ENCODE measurements at places on chromosomes 2 and 18. TPM values are rescaled to one million over a fixed set of nuclear protein-coding genes. Genes with fewer than 3 reads are reported as not detected.

Gene DTNA
- total RNA-seq = 1.7 TPM

Gene LBX2
- total RNA-seq = 0.57 TPM

Gene NOL4
- total RNA-seq = not detected

Gene RBM44
- total RNA-seq = 0.08 TPM

- DNase-seq = no peak
- peaks cover 12% of the 10 kb centered on the region for H3K27me3 ChIP-seq
- H3K27ac ChIP-seq = no peak overlapping the region
- H3K4me1 ChIP-seq = no peaks in the 10 kb centered on the region
- H3K4me3 ChIP-seq = no peak overlapping the region
- H3K36me3 ChIP-seq = no peaks in the 10 kb centered on the region
Observed at GRCh38 chr18:3520230-3521085, 70.5 kb downstream of the TGIF1 start.

GRCh38 chr2:102773149-102773705 lies 11.4 kb downstream of the TMEM182 start:
- no peak overlapping the region for H3K4me3 ChIP-seq
- H3K27ac ChIP-seq = no peak overlapping the region
- no peaks in the 10 kb centered on the region for H3K4me1 ChIP-seq
- no peaks in the 10 kb centered on the region for H3K27me3 ChIP-seq
- DNase-seq = no peak
- H3K36me3 ChIP-seq = no peaks in the 10 kb centered on the region

DNA sequence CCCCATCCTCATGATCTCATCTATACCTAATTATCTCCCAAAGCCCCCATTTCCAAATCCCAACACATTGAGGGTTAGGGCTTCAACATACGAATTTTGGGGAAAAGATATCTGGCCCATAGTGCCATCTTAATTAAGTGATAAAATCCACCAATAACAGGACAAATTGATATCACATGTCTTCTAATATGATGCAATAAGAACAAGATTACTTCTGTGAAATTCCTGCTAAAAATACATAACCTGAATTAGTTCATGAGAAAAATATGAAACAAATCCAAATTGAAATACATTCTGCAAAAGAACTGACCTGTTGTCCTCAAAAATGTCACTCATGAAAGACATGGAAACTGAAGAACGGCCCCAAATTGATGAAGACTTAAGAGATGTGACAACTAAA lies 28.8 kb downstream of the FOXI3 start:
- no peak for DNase-seq
- H3K36me3 ChIP-seq = no peaks in the 10 kb centered on the region
- H3K4me3 ChIP-seq = no peak overlapping the region
- H3K27ac ChIP-seq = no peak overlapping the region

GRCh38 chr18:35508746-35509338 lies 11.1 kb upstream of the INO80C start:
- no peaks in the 10 kb centered on the region for H3K27me3 ChIP-seq
- no peak for DNase-seq
- H3K4me1 ChIP-seq = peaks cover 24% of the 10 kb centered on the region
- no peak overlapping the region for H3K27ac ChIP-seq
- no peaks in the 10 kb centered on the region for H3K36me3 ChIP-seq

DNA sequence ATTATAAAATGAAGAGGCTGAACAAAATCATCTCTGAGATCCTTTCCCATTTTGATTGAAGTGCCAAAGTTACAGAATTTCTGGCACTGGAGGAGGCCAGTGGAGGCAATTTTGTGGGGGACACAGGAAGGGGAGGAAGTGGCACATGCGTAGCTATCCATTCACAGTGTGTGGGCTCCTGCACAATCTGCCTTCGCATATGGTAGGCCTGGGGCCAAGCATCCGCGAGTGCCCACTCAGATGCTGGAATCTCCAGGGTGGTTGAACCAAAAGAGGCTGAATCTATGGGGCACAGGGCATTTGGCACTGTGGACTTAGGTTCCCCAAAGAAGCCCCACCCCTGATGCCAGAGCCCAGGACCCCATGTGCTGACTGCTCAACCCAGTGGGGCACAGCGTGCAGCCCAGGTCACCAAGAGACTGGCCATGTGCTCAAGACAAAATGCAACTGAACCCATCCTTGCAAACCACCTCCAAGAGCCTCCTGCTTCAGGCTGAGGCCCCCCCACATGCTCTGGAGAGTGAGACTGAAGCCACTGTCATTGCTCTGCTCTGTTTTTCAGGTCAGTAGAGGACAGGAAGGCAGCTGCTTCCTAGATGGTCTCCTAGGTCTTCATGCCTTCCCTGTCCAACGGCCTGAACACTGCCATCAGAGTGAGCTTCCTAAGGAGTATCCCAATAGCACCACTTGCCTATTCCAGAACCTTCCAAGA lies 28.5 kb downstream of the ST8SIA5 start:
- DNase-seq = no peak
- H3K27me3 ChIP-seq = no peaks in the 10 kb centered on the region
- H3K4me1 ChIP-seq = no peaks in the 10 kb centered on the region
- no peak overlapping the region for H3K4me3 ChIP-seq

DNA sequence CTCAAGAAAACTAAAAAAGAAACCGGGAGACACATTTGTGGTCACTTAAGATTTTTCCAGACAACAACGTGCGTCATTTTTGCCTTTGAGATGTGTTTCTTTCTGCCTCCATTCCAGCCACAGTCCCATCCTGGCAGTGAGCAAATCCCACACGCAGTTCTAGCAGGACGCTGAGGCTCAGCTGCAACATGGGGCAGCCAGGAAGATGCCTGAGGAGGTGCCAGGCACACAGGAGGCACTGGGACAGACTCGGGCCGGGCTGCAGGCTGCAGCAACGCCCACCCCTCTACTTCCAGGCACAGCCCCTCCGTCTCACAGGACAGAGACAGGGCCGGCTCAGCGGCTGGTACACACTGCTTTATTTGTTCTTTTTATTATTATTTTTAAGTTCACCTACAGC lies 13.1 kb downstream of the KLF11 start:
- H3K27ac ChIP-seq = no peak overlapping the region
- H3K36me3 ChIP-seq = no peaks in the 10 kb centered on the region
- DNase-seq = no peak

GRCh38 chr18:59639136-59639535 lies 58.1 kb downstream of the CCBE1 start:
- no peaks in the 10 kb centered on the region for H3K36me3 ChIP-seq
- DNase-seq = no peak
- H3K27me3 ChIP-seq = no peaks in the 10 kb centered on the region
- H3K4me1 ChIP-seq = no peaks in the 10 kb centered on the region
- no peak overlapping the region for H3K4me3 ChIP-seq

DNA sequence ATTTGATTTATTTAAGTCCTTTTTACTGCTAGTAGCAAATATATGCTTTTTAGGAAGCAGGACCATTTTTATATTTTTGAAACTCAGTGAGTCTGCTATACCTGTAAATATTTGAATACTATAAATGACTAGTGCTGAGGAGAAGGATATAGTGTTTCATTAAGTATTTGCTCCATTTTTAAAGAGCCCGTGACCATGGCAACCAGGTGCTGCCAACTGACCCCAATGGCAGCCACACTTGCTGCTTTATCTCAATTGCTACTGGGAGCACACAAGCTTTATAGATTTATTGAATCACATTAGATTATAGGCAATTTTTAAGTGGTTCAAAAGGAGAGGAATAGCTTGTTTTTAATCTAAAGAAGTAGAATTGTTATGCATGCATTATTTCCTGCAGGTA lies 142.0 kb downstream of the SCG2 start:
- H3K4me1 ChIP-seq = peaks cover 8% of the 10 kb centered on the region
- H3K27ac ChIP-seq = no peak overlapping the region
- no peak for DNase-seq
- H3K36me3 ChIP-seq = no peaks in the 10 kb centered on the region

DNA sequence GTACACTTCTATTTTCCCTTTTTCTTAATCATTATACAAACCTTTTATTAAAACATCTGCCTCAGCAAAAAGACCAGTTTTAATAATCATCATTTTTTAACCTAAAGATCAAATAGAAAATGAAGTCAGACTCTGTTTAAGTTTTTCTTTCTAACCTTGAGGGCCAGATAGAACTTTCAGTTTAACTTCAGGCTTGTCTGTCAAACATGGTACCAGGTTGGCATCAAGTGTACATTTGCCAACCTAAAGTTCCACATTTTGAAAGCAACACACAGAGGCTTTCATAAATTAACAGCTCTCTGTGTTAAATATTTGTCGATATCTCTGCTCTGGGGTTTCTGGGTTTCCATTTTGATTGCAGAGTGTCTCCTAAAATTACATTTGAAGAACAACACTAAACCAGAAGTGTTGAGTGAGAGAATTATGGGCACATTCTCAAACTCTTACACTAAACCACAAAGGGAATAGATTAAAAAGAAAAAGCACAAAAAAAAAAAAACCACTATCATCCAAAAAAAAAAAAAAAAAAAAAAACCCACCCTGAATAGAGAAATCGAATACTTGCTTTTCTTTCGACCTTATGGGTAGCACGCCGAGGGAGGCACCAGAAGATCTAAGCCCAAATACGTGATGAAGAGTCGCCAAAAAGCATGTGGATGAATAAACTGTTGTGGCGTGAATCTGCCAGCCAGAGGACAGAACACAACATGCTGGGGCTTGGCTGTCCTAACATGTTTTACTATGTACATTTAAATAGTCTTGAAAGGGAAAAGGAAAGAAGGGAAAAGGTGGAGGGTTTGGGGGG lies 166.2 kb downstream of the TCF4 start:
- H3K27ac ChIP-seq = peak overlapping the region; percentile 88
- H3K27me3 ChIP-seq = no peaks in the 10 kb centered on the region
- no peak for DNase-seq
- H3K36me3 ChIP-seq = no peaks in the 10 kb centered on the region

DNA sequence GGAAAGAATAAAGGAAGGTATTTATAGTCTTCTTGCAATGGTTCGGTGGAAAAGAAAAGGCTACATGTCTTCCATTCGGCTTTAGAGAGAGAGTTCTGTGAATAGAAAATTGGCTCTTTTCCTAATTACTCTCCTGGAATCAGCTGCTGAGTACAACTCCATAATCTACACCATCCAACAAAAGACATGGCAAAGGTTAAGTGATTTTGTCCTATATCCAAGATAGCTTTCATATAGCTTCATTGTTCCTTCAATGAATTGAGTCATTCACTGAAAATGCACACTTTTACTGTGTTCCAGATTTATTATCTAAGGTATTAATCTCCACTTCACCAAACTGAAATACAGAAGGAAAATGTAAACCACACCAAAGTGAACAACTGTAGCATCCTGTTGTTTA lies 514.5 kb downstream of the LRRTM4 start:
- no peak overlapping the region for H3K4me3 ChIP-seq
- no peaks in the 10 kb centered on the region for H3K36me3 ChIP-seq
- H3K27ac ChIP-seq = no peak overlapping the region
- no peaks in the 10 kb centered on the region for H3K4me1 ChIP-seq
- no peaks in the 10 kb centered on the region for H3K27me3 ChIP-seq

- H3K4me1 ChIP-seq = peaks cover 22% of the 10 kb centered on the region
- no peak overlapping the region for H3K27ac ChIP-seq
- H3K27me3 ChIP-seq = no peaks in the 10 kb centered on the region
Observed at GRCh38 chr18:8176554-8176953, 432.7 kb upstream of the RAB12 start.

DNA sequence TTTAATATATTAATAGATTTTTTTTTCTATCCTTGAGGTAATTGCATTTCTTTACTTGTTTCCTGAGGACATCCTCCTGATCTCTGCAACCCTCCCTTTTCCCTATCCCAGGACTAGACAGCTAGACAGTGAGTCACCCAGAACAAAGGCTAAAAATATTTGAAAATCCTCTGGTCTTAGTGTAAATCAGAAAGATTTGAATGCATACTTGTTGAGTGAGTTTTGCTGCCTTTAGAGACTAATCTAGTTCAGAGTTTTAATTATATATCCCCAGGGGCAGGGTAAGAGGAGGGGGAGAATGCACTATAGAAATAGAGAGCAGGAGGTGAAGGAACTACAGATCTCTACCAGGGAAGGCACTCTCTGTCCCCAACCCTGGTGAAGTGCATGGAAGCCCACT lies 202.3 kb upstream of the TCF4 start:
- DNase-seq = no peak
- H3K36me3 ChIP-seq = no peaks in the 10 kb centered on the region
- H3K27ac ChIP-seq = no peak overlapping the region
- no peaks in the 10 kb centered on the region for H3K4me1 ChIP-seq
- no peak overlapping the region for H3K4me3 ChIP-seq
- H3K27me3 ChIP-seq = peaks cover 87% of the 10 kb centered on the region

GRCh38 chr2:71379086-71379485 lies 47.5 kb downstream of the ZNF638 start:
- H3K4me1 ChIP-seq = peaks cover 4% of the 10 kb centered on the region
- no peak overlapping the region for H3K4me3 ChIP-seq
- H3K27ac ChIP-seq = no peak overlapping the region

DNA sequence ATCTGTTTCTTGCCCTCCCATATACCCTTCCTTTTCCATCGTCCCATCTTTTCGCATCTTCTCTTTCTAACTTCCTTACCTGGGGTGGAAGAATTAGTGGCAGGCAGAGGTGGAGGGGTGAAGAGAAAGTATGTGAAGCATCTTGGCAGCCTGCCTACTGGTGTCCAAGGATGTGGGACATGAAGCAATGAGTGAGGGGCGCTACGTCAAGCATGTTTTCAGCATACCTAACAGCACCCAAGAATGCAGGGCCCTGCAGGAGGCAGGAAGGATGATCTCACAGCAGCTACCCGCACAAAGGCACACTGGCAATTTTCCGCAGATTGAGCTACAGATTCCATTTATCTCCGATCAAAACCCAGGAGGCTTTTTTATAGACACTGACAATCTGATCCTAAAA lies 42.2 kb downstream of the METTL4 start:
- H3K27me3 ChIP-seq = no peaks in the 10 kb centered on the region
- H3K4me1 ChIP-seq = no peaks in the 10 kb centered on the region
- no peaks in the 10 kb centered on the region for H3K36me3 ChIP-seq
- no peak overlapping the region for H3K27ac ChIP-seq
- no peak overlapping the region for H3K4me3 ChIP-seq

- peak overlapping the region; percentile 16 for H3K27ac ChIP-seq
- peaks cover 55% of the 10 kb centered on the region for H3K4me1 ChIP-seq
- H3K27me3 ChIP-seq = no peaks in the 10 kb centered on the region
- DNase-seq = no peak
- H3K4me3 ChIP-seq = no peak overlapping the region
Observed at GRCh38 chr2:45910473-45911060, 259.1 kb downstream of the PRKCE start.

- H3K27me3 ChIP-seq = no peaks in the 10 kb centered on the region
- H3K4me1 ChIP-seq = no peaks in the 10 kb centered on the region
- no peak overlapping the region for H3K27ac ChIP-seq
- H3K36me3 ChIP-seq = no peaks in the 10 kb centered on the region
- no peak for DNase-seq
Observed at GRCh38 chr2:205539603-205540002, 142.7 kb upstream of the NRP2 start.

Measured in esophagus squamous epithelium (tissue), 5 donors.